AG09319 (cell line): ENCODE measurements at places on chromosomes 3 and 15.
A peak's percentile ranks its signal among the peaks of the same experiment; 100 is the strongest.

- no peak for DNase-seq
Observed at GRCh38 chr3:118963711-118964110, 70.9 kb downstream of the IGSF11 start.

GRCh38 chr3:18890449-18890848 lies 257.9 kb upstream of the KCNH8 start:
- no peak for DNase-seq

- DNase-seq = no peak
Observed at GRCh38 chr15:89332446-89332845, 2.2 kb downstream of the POLG start.

GRCh38 chr3:194808640-194809097 lies 123.0 kb downstream of the FAM43A start:
- DNase-seq = no peak

- DNase-seq = peak; percentile 78
Observed at GRCh38 chr15:31488437-31489204, 162.0 kb downstream of the KLF13 start.

- DNase-seq = no peak
Observed at GRCh38 chr3:194570235-194570634, 63.0 kb downstream of the TMEM44 start.

- DNase-seq = no peak
Observed at GRCh38 chr15:84001655-84002054, 233.9 kb upstream of the GOLGA6L4 start.

GRCh38 chr15:71916834-71917233 lies 106.5 kb downstream of the NR2E3 start:
- DNase-seq = no peak

DNA sequence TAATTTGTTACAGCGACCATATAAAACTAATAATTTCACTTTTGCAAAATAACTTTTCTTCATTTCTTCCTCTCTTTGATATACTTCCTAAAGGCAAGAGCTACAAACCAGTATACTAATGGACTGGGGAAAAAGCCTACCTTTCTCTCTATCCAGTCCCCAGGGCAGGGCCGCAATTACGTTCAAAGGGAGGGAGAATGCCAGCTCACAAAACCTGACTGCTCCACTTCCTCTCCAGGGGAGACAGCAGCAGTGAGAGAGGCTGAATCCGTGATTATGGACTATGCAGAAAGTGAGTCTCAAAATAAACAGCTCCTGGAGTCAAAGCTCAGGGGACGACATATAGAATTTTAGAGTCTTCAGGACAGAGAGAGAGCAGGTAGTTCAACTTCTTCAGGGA lies 126.9 kb upstream of the HES1 start:
- DNase-seq = no peak

DNA sequence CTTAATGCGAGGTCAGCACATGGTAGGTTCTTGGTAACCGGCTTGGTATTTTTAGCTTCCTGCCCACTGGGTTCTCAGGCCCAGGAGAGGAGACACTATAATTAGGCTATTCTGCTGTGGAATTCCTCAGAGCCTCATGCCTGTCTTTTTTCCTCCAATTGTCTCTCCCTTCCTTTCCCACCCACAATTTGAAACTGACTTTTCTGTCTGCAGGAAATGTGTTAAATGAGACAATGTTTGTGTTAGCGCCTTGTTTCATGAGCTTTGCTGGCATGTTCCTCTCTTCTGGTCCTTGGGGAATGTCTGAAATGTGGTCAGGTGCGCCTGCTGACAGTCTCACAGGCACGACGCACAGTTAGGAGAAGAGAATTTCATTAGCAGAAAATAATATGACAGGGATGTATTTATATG lies 223.6 kb upstream of the CTNNB1 start:
- DNase-seq = no peak
